ENCODE measurements at places on chromosomes 2 and 18. TPM values are rescaled to one million over a fixed set of nuclear protein-coding genes. Genes with fewer than 3 reads are reported as not detected.

DNA sequence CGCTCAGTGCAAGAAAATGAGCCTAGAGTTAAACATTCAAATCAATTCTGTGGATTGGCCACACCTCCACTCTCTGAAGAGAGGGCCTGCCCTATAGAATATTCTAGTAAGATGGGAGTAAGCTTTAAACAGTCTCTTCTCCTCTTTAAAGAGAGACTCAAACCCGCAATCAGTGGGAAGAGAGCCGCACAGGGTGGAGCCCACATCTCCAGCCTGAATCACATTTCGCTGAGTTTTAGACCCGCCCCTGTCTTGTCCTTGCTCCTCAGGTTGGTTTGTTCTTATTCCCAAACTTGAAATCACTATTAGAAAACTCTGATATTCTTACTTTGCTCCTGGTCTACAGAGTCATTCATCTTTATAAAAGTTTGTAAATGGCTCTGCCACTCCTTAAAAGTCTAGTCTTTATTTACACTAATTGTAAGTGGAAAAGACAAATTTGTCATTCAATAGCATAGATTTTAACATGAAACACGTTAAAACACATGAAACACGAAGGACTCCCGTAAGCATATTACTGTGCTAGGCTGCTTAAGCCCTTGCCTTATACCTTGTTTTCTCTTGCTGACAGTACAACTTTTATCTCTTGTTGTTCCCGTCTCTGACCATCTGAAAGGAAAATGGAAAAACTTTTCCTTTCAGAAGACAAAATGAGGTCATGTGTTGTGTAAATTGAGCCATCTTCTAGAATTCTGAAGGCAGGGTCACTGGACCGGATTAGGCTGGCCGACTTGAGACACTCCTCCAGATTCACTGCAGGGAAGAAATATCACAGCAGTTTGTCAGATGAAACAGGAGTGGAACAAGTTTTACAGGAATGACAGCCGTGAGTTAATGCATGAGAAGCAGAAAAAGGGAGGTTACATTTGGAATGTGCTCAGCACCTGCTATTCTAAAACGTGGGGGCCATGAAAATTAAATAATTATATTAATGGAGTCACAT is 5.6 kb downstream of the DSC1 start:
- DNase-seq: no peak
- no peak overlapping the region for H3K4me3 ChIP-seq
- no peaks in the 10 kb centered on the region for H3K27me3 ChIP-seq
- no peaks in the 10 kb centered on the region for H3K4me1 ChIP-seq
- H3K36me3 ChIP-seq: no peaks in the 10 kb centered on the region

The TUBA4B gene
- total RNA-seq: not detected

DNA sequence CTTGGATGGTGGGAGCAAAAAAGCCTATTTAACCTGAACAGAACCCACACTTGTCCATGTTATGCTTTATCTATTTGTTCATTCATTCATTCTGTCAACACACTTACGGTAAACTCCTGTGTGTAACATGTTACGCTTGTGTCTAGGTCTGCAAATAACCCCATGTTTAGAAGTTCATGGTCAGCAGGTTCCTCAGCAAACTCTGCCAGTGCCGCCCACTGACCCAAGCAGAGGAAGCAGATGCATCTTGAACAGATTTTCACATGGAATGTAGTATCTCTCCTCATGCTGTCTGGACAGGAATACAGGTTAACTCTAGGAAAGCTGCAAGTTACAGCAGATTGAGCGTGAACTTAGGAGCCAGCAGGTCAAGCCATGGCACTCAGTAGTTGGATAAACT is 213.7 kb upstream of the COPS8 start:
- no peaks in the 10 kb centered on the region for H3K27me3 ChIP-seq
- no peaks in the 10 kb centered on the region for H3K36me3 ChIP-seq
- H3K4me3 ChIP-seq: no peak overlapping the region

DNA sequence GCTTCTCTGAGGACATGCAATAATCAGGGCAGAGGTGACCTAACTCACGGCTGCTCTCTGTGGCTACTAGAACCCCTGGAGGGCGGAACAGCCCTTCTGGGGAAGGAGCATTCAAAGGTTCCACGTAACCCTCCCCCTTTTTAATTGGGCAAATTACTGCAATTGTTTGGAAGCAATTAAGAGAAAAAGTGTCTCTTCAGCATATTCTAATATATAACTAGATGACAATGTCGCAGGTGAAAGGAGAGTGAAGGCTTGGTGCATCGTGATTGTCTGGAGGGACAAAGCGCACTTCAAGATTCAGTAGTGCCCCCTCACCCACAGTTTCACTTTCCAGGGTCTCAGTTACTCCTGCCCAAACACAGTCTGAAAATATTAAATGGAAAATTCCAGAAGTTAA is 720.8 kb downstream of the DCDC2C start:
- no peaks in the 10 kb centered on the region for H3K4me1 ChIP-seq
- no peak overlapping the region for H3K27ac ChIP-seq
- H3K4me3 ChIP-seq: no peak overlapping the region
- no peaks in the 10 kb centered on the region for H3K27me3 ChIP-seq
- DNase-seq: no peak
- H3K36me3 ChIP-seq: no peaks in the 10 kb centered on the region

DNA sequence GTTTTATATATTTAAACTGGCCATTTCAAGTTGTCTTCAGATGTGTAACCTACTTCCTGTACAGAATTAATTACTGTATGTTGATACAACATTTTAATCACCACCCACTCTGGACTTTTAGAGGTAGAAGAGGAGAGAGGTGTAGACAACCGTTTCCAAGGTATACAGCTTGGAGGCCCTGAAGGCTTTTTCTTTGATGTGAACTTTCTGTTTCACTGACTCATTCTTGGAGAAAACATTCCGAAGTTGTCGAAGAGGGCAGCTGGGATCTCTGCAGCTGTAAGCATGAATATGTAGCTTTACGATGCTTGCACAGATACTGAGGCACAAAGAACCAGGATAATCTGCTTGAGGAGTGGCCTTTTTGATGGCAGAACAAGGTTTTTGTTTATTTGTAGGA is 137.0 kb downstream of the NCKAP5 start:
- H3K4me1 ChIP-seq: peaks cover 7% of the 10 kb centered on the region
- H3K4me3 ChIP-seq: no peak overlapping the region
- H3K27me3 ChIP-seq: no peaks in the 10 kb centered on the region
- peak; percentile 55 for DNase-seq
- H3K36me3 ChIP-seq: no peaks in the 10 kb centered on the region
- H3K27ac ChIP-seq: no peak overlapping the region

The SERPINB7 gene
- 100 TPM for total RNA-seq

DNA sequence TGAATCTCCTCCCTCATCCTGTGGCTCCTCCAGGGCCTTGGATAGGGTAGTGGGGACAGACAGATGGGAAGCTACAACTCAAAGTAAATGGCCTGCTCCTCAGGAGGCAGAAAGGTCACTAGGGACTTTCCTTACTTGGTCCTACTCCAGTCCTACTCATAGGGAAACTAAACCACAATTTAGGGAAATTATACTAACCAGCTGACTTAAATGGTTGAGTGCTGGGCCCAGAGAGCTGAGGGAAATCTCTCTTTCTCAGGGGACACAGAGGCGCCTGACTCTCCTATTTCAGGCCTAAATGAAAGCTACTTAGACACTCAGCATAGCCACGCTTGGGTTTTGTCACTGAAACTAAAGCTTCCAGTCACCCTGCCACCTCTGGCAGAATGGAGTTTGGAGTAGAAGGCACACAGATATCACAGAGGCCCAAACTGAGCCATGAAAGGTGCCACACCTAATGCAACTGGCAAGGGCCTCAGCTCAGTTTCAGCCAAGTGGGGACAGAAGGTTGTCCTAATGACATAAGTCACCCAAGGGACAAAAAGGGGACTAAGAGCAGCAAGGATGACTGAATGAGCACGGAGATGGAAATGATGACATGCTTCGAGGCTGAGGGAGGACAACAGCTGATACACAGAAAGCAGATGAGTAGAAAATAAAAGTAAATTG is 24.0 kb downstream of the CERKL start:
- no peak overlapping the region for H3K27ac ChIP-seq
- H3K4me1 ChIP-seq: no peaks in the 10 kb centered on the region

DNA sequence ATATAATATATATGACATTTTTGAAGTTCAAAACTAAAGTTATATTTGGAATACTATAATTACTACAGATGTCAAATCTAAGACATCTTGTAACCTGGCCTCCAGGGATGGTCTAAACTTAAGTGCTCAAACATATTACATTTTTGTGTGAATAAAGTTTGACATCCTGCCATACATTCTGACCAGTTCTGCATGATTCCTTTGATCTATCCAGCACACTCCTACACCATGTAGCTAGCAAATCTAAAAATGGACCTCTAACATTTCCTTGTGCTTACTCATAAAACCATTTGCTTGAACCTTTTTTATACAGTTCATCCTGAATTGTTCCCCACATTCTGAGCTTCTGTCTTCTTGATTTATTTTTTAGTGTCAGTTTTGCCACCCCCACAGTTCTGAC is 294.3 kb upstream of the ZNF804A start:
- H3K27me3 ChIP-seq: no peaks in the 10 kb centered on the region
- no peak overlapping the region for H3K27ac ChIP-seq
- H3K4me1 ChIP-seq: no peaks in the 10 kb centered on the region
- DNase-seq: peak; percentile 0
- H3K36me3 ChIP-seq: no peaks in the 10 kb centered on the region

DNA sequence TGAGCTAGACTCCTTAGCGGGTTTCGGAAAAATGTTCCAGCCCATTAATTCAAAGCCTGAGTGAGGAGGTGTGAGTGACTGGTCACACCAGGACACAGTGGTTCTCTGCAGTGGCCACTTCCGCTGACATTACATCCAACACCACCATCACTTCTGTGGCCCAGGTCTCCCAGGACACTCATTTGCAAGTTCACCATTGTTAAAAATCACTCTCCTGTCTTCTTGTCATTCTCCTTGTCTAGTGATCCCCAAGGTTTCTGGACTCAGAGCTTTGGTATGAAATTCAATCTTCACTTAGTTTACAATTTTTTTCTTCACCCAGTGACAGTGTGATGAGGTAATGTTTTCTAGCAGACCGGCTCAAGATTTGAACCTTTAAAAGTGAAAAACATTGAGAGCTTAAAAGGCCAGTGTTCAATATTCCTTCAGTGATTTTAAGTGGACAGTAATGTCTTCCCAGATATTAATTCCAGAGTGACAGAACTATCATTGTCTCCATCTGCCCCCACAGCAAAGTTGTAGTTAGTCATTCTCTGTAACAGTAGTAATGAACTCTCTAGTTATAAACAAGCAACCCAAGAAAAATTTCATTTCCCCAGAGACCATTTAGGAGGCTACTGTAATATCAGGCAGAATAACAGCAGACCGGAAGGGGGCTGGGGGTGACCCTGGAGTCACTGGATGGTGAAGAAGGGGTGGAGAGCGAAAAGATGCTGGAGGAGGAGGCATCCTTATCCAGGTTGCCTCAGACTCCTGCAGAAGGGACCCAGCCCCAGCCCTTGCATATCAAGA is 164.9 kb downstream of the GFPT1 start:
- H3K27me3 ChIP-seq: no peaks in the 10 kb centered on the region
- peak overlapping the region; percentile 98 for H3K27ac ChIP-seq
- no peak overlapping the region for H3K4me3 ChIP-seq
- DNase-seq: peak; percentile 82
